ENCODE measurements at places on chromosomes 5 and 9.

- DNase-seq = no peak
These were observed 602.4 kb upstream of the CDH18 start for GRCh38 chr5:20590356-20590755.

- no peak for DNase-seq
These were observed 220.2 kb upstream of the DMRT1 start for GRCh38 chr9:621201-621855.

DNA sequence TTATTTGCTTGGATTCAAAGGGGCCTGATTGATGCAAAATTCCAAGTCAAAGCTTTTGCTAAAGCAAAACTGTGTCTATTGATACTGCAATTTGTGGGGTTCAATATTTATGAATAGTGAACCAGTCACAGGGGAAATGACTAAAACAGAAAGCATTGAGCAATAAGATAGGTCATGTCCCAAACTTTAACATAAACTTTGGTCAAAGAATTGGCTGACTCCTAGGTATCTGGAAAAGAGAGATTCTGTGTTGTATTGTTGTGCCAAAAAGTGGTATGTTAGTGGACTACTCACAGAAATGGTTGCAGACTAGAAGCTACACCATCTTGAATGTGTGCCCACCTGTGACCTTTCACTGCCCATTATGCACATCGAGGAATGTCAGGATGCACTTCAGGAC is 585.5 kb upstream of the RGMB start:
- DNase-seq = no peak

GRCh38 chr9:115913696-115914095 is 239.9 kb upstream of the PAPPA start:
- no peak for DNase-seq

- no peak for DNase-seq
These were observed 16.4 kb downstream of the FAXDC2 start for GRCh38 chr5:154834053-154834452.

DNA sequence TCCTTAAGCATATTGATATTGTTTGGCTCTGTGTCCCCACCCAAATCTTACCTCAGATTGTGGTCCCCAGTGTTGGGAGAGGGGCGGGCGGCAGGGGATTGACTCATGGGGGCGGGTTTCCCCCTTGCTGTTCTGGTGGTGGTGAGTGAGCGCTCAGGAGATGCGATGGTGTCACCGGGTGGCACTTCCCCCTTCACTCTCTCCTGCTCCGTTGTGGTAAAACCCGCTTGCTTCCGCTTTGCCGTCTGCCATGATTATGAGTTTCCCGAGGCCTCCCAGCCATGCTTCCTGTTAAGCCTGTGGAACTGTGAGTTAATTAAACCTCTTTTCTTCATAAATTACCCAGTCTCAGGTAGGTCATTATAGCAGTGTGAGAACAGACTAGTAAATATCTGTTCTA is 229.1 kb downstream of the IRX2 start:
- DNase-seq = no peak

GRCh38 chr9:101625876-101626275 is 31.1 kb upstream of the PPP3R2 start:
- DNase-seq = no peak

GRCh38 chr5:136763548-136763947 is 398.2 kb upstream of the TRPC7 start:
- no peak for DNase-seq

Data from glomerular endothelial cell (primary cell).